Fibroblast of the aortic adventitia (primary cell): ENCODE measurements at places on chromosomes 3 and 15. TPM values are rescaled to one million over a fixed set of nuclear protein-coding genes. Genes with fewer than 3 reads are reported as not detected.
A peak's percentile ranks its signal among the peaks of the same experiment; 100 is the strongest.

DNA sequence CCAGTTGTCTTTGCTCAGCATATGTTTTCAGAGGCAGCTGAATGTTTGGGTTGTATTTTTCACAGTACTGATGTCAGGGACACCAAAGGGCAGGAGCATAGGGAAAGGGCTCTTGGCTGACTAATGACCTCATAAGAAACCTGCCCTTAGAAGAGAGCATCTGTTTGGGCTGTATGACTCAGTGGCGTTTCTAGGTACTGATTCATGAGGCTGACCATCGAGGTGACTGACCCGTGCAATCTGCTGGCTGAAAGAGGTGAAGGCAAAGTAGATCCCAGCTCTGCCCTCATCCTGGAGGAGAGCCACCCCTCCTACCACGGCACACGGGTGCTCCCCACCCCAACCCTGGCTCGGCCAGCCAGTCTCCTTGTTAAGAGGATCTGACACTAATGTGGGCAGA lies 8.3 kb downstream of the LMCD1 start:
- peak; percentile 79 for DNase-seq

DNA sequence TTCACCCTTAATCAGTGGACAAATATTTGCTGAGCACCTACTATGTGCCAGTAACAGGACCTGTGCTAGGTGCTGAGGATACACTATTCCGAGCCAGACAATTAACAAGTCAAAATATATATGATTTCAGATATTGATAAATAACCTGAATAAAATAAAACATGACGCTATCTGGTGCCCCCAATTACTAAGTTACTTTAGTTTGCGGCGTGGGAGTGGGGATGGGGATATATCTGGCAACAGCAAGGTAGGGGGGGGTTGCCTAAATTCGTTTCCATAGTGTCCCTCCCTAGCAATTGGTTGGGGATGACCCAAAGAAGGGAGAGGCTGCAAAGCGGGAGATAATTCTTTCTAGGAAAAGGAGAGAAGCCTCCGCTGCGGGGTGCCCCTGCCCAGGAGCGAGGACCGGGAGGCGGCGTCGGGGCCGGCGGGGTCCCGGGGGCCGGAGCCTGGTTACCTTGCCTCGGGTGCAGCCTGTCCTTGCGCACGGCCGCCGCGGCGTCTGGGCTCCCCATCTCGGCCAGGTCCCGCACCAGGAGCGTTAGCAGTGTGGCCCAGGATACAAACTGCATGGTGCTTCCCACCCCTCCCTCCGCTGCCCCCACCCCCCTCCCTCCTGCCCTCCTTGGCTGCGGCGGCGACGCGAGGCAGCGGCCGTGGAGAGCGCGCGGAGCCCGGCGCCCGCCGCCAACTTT lies 567 bp downstream of the ADAMTS9 start:
- DNase-seq: no peak

GRCh38 chr3:100966049-100966491 lies 27.2 kb downstream of the ABI3BP start:
- peak; percentile 33 for DNase-seq

GRCh38 chr3:182738583-182739411 lies 54.5 kb upstream of the ATP11B start:
- no peak for DNase-seq

DNA sequence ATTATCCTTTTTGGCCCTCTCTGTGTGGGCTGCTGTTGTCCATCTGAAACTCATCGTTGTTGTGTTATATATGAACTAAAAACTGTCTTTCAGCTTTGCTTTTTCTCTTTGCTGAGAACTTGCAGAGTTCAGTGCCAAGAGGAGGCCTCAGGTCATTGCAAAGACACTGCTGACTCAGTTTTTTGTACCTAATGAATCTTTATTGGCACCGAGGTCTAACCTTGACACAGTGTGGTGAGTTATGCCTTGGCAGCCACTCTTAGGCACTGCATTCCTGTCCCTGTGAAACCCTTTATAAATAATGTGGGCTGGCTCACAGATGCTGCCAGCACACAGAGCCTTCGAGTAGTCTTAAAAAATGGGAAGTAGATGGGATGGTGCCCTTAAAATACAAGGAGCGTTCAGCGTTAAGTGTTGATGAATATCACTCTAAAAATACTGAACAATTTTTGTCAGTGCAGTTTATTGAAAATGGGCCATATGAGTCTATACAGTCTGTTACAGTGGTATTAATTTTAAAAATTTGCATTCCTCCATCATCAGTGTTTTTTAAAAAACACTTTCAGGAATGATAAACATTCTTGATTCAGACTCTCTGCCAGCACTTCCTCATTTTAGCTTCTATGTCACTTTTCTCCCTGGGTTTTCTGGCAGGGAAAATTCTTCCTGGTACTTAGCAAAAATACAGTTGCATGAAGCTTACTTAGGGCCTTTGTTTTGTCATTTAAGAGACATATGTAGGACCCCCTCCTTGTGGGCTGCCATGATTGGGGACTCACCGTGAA lies 234.1 kb downstream of the CACNA2D3 start:
- no peak for DNase-seq

GRCh38 chr15:56490461-56490860 lies 25.5 kb upstream of the MNS1 start:
- no peak for DNase-seq

- DNase-seq: peak; percentile 54
These were observed 1.2 kb downstream of the ANXA2 start for GRCh38 chr15:60396560-60396957.

- peak; percentile 29 for DNase-seq
These were observed 11.8 kb downstream of the CAPN3 start for GRCh38 chr15:42371096-42371495.

GRCh38 chr3:67297715-67298475 lies 299.8 kb downstream of the KBTBD8 start:
- no peak for DNase-seq

- DNase-seq: peak; percentile 3
These were observed 179.6 kb downstream of the NSMCE3 start for GRCh38 chr15:29089731-29090616.

GRCh38 chr3:148914936-148915690 lies 50.0 kb downstream of the CPA3 start:
- no peak for DNase-seq

DNA sequence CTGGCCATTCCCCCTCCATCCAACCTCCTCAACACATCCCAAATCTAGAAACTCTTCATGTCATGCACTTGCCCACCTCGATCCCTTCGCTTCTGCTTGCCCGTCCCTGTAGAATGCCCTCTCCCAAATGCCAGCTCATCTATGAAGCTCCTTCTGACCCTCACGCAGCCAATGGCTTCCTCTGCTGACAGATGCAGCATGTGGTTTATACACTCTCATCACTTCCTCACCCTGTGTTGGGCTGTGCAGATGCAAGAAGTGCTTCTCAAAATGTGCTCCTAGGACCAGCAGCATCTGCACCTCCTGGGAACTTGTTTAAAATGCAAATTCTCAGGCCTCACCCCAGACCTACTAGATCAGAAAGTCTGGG lies 51.7 kb downstream of the SEMA5B start:
- no peak for DNase-seq

DNA sequence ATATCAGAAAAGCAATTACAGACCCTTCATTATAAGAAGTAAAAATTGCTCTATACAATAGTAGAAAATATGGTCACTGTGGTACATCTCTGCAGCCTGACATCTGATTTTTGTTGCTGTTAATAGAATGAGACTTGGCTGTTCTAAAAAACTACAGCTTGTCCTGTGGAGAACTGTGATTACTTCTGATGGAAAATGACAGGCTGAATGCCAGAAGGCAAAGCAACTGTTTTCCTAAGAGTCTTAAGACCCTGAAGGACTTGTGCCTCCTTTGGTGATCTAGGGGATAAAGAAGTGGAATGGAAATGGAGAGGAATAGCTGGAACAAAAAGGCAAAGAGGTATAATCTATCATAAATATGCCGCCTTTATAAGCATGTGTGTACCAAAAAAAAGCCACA lies 314.8 kb downstream of the BCHE start:
- DNase-seq: no peak

- DNase-seq: no peak
These were observed 34.1 kb upstream of the LPP start for GRCh38 chr3:188119846-188120245.

DNA sequence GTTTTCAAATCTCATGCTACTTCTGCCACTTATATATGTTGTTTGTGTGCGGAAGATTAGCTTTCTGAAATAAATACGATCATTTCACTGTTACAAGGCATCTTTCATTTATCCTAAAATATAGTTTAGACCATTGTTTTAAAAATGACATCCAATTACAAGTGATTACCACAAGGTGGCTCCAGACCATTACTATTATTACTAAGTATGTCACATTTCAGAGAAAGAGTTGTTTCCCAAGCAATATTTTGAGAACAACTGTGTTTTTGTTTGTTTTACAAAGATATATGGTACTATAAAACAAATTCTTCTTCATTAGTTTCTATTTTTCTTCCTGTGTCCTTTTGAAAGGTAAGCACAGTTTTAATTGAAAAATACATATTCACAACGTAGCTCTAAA lies 136.0 kb upstream of the RAP2B start:
- DNase-seq: peak; percentile 76

DNA sequence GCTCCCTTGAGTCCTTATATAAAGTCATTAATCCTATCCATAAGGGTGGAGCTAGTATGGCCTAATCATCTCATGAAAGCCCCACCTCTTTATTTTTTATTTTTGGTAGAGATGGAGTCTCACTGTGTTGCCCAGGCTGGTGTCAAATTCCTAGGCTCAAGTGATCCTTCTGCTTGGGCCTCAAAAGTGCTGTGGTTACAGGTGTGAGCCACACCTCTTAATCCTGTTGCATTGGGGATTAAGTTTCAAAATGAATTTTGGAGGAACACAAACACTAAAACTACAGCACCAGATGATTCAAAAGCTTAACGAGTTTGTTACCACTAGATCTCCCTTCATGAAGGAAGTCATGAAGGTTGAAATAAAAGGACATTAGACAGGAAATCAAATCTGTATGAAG lies 27.7 kb downstream of the RAB7A start:
- no peak for DNase-seq

DNA sequence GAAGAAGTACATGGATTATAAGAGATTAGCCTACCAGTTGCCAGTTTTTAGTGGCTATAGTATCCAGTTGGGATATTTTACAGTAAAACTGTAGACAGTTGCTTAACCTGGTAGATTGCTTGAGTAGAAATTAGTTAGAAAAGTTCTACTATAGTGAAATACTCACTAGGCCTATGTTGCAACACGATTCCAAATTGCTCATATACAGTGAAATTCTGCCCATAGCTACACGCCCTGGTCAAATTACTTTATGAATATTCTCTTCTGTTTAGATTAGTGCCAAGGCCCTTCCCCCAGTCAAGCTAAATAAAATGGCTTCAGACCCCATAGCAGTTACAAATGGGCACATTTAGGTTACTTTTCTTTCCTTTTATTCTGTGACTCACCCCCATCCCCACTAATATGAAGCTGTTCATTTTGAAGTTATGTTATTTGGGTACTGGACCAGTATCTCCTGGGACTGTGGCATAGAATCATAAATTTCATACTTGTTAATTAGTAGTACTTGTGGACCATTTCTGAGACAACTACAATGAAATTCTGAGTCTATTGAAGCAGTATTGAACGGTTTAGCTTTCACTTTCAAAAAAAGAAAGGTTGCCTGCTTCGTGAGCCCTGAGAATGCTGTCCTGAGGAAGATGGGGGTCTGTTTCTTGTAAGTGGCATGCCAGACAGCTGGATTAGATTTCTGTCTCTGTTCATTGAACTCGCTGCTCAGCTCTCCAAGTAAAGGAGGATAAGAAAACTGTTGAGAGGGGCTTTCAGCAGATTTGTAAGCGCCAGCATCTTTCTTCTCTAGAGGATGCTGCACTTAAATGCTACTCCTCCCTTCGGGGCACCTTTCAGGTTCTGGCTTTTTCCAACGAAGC lies 65.8 kb upstream of the CFAP20DC start:
- peak; percentile 42 for DNase-seq

- DNase-seq: peak; percentile 42
These were observed at the start of gene CIB2 for GRCh38 chr15:78131295-78132061. TSS of gene CIB2 (minus strand) at chr15:78131445. CDS start at chr15:78131215, 230 bp downstream.

DNA sequence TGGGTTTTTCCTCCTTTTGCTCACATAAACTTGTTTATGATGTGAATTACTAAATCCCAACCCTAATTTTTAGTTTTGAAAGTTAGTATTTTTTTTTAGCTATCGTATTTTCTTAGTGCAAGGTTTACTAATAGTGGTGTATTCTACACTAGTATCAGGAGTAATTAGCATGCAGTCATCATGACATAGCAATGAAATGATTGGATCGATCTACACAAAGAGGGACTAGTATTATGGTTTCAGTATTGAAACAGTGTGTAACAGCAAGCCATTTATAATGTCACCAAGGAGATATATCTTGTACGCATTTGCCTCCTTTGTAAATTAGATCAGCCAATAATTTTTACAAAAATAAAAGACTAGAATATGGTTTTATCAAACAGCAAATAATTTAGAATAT lies 38.7 kb downstream of the RNF111 start:
- DNase-seq: no peak

DNA sequence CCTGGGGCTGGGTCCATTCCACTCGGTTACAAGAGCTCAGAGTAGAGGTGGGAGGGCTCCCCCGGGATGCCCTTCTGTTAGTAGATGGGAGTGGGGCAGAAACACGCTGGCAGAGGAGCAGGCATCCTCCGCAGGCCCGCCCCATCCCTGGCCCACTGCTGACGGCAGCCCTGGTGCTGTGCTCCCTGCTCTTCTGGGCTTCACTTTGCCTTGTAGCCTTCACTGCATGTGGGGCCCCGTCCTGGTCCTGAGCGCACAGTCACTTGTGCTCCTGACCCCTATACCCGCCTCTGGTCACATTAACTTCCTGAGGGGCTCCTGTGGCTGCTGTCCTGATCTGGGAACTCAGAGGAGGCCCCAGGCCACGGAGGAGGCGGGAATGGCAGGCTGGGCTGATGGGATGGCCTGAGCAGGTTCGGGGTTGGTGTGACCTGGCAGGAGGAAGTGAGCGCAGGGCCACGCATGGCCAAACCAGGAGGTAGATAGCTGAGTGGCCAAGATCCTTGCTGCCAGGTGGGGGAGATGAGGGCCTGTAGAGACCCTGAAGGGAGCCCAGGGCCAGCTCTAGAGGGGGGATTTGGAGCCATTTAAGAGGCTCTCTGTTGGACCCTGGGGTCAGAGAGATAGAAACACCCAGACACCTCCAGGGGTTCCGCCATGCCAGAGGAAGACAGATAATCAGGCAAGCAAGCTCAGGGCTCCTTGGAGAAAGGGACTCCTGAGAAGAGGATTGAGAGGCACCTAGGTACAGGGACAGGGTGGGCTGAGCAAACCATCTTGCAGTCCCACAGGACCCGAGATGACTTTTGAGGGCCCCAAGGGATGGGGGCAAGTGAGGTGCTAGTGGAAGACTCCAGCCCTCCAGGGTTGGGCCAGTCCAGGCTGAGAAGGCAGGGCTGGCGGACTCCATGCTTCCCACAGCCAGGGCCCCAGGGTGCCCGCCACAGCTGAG lies 92.2 kb upstream of the PRR23E start:
- no peak for DNase-seq

- peak; percentile 75 for DNase-seq
These were observed 19.5 kb downstream of the RYK start for GRCh38 chr3:134231131-134231530.

TMEM39A gene
- total RNA-seq: 56.7 and 68.7 TPM in 2 replicates

ITIH1 gene
- total RNA-seq: 1.3 TPM in 1 of 2 replicates, not detected in the other

TGM5 gene
- not detected in 2 replicates for total RNA-seq

ARHGAP31 gene
- total RNA-seq: 11.4 and 23.5 TPM in 2 replicates

CCDC54 gene
- total RNA-seq: not detected in 2 replicates

ECE2 gene
- not detected in 2 replicates for total RNA-seq

NBEAL2 gene
- 4.4 and 6.4 TPM in 2 replicates for total RNA-seq

BFSP2 gene
- total RNA-seq: not detected in 2 replicates

C3orf49 gene
- not detected in 2 replicates for total RNA-seq

CORO2B gene
- total RNA-seq: 8.1 and 23.3 TPM in 2 replicates

CFAP100 gene
- not detected in 2 replicates for total RNA-seq

PLA2G4F gene
- total RNA-seq: not detected in 2 replicates

SLC2A2 gene
- total RNA-seq: not detected in 2 replicates

RBPMS2 gene
- 0.09 TPM in 1 of 2 replicates, not detected in the other for total RNA-seq

LDHAL6B gene
- not detected in 2 replicates for total RNA-seq

THAP10 gene
- total RNA-seq: 2.3 and 7.9 TPM in 2 replicates
